Stimulated activated CD8-positive, alpha-beta memory T cell treated with anti-CD3 and anti-CD28 coated beads, Interleukin-7, amount 100 ng/mL, for 24 hours (primary cell): ENCODE measurements at places on chromosomes 4 and X.

- no peak for DNase-seq
Observed at GRCh38 chr4:178752954-178753525, 1310.8 kb upstream of the AGA start.

DNA sequence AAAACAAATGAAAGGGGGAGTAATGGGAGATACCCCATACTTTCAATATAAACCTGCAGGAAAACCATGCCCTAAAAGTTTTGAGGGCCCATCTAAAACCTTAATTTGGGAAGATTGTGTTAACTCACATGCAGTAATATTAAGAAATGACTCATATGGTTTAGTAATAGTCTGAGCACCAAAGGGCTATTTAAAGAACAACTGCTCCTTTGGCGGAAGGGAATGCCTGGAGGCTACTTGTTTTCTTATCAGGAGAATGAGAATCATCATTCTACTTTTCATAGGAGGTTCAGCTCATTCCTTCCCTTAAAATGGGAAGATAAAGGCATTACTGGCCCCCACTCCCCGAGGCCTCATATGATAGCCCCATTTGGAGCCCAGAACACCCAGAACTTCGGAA lies 47.6 kb downstream of the SPIN3 start:
- no peak for DNase-seq

DNA sequence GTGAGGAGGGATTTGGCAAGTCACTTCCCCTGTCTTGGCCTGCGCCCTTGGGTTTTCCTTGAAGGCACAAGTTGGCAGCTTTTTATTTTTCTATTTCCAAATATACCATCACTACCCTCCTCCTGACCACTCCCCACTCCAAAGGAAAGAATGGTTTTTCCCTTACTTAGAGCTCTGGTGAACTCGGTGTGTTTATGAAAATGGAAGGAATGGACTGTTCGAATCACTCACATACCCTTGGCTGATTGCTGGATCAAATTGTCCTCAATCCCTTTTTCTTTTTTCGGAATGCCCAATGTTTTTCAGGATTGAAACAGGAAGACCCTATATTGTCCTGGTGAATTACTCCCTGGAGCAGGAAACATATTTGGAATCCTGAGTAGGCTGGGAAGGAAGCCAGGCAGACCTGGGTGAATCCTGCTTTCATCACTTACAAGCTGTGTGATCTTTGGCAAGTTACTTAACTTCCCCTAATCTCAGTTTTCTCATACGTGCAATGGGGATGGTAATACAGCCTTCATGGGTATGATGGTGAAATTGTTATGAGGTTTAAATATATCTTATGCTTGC lies 70.7 kb downstream of the RTL5 start:
- DNase-seq, result no peak

DNA sequence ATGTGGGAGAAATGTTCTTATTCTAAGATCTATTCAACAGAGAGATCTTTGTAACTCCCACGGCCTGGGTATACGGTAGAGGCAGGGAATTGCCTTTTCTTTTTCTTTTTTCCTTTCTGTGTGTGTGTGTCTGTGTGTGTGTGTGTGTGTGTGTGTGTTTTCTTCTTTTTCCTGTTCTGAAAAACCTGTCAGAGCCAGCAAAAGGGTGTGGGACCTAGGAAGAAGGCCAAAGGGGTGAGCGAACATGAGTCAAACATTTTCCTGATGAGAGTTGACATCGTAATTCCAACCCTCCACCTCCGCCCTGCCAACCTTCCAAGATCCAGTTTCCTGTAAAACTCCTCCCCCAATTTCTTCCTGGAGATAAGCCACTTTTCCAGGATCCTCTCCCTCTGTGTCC lies 2.8 kb upstream of the CHIC2 start:
- DNase-seq, result no peak

- no peak for DNase-seq
Observed at GRCh38 chrX:107573016-107573415, 55.3 kb upstream of the PRPS1 start.

DNA sequence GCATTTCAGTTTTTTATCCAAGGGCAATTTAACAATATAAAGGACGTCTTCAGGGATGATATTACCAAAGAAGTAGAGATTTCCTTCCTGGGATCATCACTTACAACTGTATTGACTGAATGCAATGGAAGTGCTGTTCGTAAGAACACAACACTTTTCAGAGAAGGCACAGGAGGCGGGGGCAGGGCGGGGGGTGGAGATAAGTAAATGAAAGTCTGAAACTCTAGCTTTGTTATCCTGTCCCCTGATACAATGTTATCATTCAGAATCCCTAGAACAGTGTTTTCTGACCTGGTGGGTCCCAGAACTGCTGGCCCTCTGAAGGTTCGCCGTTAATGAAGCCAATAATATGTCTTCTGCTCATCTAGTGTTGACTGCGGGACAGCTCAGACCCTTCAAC lies 124.6 kb downstream of the NSUN7 start:
- no peak for DNase-seq

- DNase-seq, result no peak
Observed at GRCh38 chrX:70360366-70360765, 62.7 kb upstream of the GDPD2 start.

DNA sequence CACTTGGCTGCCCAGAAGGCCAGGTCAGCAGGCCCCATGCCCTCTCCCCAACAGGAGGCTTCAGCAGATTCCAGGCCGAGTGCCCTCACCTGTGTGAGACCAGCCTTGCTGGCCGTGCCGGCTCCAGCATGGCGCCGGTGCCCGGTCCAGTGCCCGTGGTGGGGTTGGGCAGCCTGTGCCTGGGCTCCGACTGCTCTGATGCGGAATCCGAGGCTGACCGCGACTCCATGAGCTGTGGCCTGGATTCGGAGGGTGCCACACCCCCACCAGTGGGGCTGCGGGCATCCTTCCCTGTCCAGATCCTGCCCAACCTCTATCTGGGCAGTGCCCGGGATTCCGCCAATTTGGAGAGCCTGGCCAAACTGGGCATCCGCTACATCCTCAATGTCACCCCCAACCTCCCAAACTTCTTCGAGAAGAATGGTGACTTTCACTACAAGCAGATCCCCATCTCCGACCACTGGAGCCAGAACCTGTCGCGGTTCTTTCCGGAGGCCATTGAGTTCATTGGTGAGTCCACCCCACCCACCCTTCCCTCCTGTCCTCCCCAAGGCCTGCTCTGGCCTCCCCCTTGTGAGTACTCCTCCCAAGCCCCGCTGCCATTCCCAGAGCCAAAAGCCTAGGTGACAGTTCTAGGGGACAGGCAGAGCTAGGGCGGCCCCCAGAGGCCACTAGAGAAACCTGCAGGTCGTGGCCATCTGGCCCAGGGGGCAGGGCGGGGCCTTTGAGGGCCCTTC lies 2.3 kb downstream of the DUSP9 start:
- no peak for DNase-seq

DNA sequence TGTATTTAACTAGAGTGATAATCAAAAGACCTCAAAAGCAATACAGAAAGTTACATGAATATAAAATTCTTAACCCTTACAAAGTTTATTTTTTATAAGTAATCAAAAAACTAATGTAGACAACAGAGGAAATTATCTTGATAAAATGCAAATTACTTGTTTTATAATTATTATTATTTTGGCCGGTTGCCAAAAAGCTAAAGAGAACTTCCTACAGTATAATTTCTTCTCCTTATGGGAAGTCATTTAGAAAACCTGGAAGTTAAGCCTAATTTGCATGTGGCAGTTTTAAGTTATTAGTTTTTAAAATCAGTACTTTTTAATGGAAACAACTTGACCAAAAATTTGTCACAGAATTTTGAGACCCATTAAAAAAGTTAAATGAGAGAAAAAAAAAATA lies 621.3 kb upstream of the PCDH10 start:
- no peak for DNase-seq

DNA sequence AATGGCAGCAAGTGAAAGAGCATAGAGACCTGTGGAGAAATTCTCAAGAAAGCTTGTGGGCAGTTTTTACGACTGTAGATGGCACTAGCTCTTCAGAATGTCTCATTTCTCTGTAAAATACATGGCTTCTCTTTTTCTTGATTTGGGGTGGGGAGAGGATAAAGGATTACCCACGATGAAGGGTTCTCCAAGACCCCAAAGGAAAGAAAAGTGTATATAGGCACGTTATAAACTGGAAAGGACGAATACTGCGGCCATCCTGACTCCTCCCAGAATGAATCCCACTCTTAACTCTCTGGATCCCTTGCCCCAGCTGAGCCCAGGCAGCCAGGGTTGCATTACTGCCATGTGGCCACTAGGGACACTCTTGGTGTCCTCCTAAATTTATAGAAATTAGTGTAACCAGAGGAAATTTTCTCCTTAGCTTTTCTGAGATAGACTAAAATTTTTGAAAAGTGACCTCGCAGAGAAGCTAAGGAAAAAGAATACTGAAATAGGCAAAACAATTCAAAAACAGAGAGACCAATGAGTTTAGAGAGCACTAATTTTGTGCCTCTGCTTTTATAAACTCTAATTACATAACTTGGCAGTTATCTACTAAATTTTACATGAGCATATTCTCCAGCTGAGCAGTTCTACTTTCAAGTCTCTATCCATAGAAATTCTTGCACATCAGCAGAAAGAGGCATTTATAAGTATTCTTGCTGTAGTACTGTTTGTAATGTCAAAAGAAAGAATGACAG lies 37.8 kb upstream of the PCDH19 start:
- DNase-seq, result no peak

DNA sequence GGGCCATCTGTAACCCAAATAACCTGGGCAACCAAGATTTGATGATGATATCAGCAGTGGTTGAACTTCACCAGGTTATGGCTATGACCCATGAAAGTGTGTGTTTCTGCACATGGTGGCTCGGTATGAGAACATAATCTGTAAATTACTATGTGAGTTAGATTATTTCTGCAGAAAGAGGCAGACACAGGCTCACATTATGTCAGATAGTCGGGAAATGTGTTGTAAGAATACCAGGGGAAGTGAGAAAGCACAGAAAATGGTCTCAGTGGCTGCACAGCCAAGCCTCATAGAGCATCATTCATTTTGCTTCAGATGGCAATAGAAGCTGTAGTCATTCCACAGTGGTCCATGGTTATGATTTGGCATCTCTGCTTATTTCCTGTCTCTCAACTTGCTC lies 63.0 kb upstream of the RBPJ start:
- no peak for DNase-seq

DNA sequence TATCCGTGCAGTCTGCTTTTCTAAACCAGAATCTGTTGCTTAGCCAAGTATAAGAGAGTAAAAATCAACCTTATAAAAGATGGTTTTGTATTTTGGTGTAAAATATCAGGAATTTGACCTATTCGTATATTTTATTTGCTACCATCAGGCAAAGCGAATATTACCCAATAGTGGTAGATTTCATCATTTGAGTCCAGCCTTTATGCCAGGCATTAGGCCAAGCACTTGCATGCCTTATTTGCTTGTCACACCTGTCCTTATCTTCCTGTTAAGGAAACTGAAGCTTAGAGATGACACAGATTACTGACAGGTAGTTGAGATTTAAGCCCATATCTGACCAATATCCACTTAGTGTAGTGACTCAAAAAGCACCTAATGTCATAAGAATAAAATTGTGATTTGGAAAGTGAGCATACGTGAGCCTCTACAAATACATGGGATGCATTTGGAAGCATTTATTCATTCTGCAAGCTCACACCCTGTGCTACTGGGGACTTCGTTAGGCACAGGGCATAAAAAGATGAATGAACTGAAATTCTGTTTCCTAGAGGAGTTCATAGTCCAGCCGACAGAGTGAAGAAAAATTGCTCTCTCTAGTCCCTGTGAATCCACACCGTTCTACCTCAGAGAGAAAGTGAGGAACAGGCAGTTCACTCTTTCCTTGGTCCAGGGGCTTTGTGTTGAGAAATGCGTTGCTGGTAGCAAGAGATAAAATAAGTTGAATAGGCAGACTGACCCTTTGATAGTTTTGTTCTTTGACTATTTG lies 2.3 kb upstream of the RNF212 start:
- DNase-seq, result no peak

- DNase-seq, result no peak
Observed at GRCh38 chr4:47814618-47815295, 23.1 kb downstream of the CORIN start.

GRCh38 chrX:13102636-13103035 lies 58.2 kb upstream of the FAM9C start:
- DNase-seq, result no peak

DNA sequence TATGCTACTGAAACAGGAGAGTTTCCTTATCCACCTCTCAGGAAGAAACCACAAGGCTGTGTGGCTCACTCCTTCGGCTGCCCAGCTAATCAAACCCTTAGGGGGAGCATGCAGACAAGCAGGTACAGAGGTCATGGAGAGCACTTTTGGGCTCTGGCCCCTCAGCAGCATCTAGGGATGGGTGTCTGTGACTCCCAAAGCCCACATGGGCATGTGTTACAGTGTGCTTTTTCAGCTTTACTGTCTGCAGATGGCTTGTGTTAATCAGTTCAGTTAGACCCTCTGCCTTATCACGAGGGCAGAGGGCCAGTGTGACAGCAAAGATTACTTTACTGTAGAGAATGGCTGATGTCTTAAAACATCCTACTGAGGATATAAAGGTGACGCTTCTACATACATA lies 447.4 kb downstream of the PCDH10 start:
- no peak for DNase-seq

- DNase-seq, result no peak
Observed at GRCh38 chrX:18639280-18639679, 32.6 kb downstream of the RS1 start.

DNA sequence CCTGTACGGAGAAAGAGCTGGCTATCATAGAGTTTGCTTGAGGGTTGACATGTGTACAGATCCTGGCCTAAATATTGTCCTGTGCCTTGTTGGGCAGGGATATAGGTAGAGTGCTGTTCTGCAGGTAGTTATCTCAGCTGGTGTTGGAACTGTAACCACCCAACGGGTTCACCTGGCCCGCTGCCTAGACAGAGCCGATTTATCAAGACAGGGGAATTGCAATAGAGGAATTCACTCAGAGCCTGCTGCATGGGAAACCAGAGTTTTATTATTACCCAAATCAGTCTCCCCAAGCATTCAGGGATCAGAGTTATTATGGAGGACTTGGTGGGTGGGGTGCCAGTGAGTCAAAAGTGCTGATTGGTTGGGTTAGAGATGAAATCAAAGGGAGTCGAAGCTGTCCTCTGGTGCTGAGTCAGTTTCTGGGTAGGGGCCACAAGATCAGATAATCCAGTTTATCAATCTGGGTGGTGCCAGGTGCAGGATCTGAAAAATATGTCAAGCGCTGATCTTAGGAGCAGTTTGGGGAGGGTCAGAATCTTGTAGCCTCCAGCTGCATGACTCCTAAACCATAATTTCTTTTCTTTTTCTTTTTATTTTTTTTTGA lies 42.5 kb upstream of the XIAP start:
- no peak for DNase-seq

DNA sequence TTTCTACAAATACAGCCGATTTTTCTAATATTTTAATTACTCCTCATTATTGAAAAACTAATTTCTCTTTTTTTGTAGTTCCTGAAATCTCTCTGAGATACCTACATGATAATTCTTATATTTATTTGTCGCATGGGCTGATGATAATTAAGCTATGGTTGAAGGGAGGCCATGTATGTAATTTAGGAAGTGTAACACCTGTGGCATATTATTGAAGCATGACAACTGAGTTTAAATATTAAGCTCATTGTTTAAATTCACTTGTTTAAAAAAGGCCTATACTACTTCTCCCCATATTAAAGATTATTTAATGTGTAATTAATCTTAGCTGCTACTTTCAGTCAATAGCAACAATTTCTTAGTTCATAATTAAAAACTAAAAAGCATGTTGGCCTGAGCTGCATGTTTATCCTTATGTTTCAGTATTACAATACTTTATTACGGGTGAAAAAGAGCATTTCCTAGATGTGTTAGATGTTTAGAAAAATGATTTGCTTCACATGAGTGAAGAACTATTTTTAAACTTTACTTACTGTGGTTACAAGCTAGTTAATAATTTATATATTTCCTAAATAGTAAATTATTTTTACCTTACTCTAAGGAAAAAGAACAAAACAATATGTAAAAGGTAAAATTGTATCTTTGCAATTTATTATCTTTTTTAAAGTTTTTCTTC lies 122.4 kb downstream of the RAP1GDS1 start:
- no peak for DNase-seq
